T-helper 2 cell treated with Interferon-gamma antibody and Interleukin-4, amounts not matched to agents 5 μg/mL and 100 μg/mL, for 36 hours (primary cell): ENCODE measurements at places on chromosomes 13 and 19.
A peak's percentile ranks its signal among the peaks of the same experiment; 100 is the strongest.

- DNase-seq, result peak; percentile 57
Measured at GRCh38 chr19:4172861-4173473, 9.4 kb downstream of the SIRT6 start.

GRCh38 chr13:19345158-19345557 is 163.5 kb upstream of the TUBA3C start:
- DNase-seq, result no peak

GRCh38 chr13:101523154-101524131 is 71.0 kb downstream of the ITGBL1 start:
- DNase-seq, result no peak

DNA sequence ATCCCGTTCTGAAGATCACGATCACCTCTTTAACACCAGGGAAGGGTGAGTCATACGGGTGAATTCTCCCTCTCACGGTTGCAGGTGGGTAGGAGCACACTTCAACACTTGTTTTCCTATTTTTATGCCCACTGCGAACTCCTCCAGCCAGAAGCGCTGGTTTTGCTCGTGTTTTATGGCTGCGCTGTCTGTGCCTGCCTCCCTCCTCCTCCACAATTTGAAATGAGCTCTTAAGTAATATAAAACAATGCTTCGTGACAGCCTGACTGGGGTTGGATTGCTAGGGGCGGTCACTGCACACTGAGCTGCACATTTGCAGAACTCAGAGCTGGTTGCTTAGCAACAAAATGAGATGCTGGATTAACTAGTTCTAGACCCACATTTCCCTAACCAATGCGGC is 12.9 kb downstream of the CCDC70 start:
- no peak for DNase-seq

GRCh38 chr19:17394891-17395415 is 957 bp upstream of the CCDC194 start:
- DNase-seq, result peak; percentile 48

DNA sequence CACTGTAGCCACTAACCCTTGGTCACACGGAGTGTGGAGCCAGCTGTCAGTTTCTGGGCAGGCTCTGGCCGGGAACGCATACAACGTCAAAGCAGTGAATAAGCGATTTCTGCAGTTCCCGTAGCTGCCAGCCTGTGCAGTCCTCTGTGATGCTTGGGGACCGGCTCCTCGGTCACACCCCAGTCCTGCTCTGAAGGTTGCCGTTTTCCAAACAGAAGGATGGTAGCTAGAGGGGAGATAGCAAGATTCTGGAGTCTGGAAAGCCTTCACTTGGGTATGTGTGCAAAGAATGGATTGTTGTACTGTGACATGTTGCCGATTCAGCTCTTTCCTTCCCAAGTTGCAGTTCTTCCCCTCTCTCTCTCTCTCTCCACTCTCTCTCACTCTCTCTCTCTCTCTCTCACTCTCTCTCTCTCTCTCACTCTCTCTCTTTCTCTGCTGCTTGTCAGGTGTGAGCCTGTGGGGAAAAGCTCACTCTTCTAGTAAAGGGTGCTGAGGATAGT is 38.7 kb upstream of the C1QTNF9 start:
- peak; percentile 59 for DNase-seq

- no peak for DNase-seq
Measured at GRCh38 chr13:95524264-95524901, 28.1 kb upstream of the CLDN10 start.

DNA sequence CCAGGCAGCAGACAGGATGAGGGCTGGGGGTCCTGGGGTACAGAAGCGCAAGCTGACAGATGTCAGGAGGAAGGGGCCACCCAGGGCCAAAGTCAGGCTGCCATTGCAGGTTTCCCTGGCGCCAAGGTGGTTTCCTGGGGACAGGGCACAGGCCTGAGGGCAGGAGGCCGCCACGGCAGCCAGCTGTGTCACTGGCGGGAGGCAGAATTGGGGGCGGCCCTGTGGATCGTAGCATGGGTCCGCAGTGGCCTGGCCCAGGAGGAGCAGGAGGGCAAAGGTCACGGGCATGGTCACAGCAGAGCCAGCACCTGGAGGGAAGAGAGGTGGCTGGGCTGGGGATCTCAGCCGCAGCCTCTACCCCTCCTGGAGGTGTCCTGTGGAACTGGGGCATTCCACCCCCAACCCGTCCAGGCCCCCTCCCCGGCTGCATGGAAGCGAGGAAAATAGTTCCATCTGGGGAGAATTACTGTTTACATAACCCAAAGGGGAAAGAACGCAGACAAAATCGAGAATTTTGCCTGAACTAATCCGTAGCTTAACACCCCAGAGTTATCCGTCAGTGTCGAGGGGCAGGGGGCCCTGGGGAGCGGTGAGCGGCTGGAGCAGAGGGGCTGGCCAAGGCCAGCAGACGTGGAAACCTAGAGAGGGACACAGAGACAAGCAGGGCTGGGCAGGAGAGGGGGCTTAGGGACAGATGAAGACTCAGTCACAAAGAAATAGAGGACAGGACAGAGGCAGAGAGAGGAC is 1.9 kb downstream of the NTN5 start:
- DNase-seq, result no peak

- DNase-seq, result peak; percentile 52
Measured at GRCh38 chr19:6551607-6552450, 21.0 kb downstream of the TNFSF9 start.

DNA sequence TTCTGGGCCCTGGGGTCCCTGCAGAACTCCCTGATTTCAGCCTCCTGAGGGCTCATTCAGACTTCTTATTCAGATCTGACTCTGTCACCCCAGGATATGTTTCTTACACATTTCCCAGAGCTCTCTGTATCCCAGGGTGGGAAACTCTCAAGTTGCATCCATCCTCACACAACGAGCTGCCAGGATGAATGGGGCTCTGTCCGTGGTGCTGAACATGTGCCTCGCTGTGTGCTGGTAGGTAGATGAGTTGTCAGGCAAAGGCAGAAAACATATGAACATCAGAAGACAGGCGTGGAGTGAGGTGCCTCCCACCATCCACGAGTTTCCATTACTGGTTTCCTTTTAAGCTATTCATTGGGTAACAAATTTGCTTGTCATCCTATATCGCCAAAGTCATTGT is 11.4 kb upstream of the IGFL1 start:
- DNase-seq, result peak; percentile 15

GRCh38 chr13:32790731-32791130 is 204.5 kb downstream of the PDS5B start:
- no peak for DNase-seq

DNA sequence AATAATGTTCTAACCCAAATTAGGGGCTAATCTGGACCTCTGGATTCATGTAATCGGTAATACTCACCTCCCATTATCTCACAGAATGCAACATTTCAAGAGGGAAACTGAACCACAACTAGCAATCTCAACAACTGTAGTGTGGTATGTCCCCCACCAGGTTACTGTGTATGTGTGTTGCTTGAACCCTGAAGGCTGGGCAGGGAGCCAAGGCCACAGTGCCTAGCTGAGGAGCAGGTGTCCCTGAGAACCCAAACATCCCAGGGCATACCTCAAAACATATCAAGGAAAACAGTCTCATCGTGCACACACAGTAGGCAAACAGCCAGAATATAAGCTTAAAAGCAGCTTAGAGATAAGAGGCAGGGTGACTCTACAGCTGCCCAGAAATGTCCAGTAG is 20.5 kb upstream of the NEK3 start:
- DNase-seq, result no peak

DNA sequence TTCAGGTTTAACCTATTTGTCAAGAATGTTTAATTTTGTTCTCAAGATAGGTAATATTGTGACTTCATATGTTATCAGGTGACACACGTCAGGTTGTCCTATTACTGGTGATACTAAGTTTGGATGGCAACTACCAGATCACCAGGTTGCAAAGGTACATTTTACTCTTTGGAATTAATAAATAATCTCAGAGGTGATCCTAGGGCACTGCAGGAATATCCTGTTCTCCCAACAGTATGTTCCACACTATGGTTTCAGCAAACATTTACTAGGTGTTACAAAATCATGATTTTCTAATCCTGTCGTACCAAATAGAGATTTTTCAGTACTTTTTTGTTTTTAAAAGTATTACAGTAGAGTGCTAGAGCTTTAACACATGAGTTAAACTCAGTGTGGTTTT is 29.3 kb upstream of the MYCBP2 start:
- DNase-seq, result no peak

DNA sequence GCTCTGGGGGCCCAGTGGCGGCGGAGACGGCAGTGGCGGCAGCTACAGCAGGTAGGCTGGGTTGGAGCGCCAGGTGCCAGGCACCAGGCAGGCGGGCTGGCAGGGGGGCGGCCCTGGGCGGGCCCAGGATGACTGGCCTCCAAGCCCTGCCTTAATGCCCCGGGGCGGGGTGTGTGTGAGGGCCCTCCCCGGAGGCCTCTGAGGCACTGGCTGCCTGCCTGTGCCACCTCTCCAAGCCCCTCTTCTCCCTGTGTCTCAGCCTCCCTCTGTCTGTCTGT is at the start of gene KLK11:
KLK11 (minus strand) TSS at position 63 of the 278 bp plus-strand sequence. CDS start 985 bp downstream, outside the sequence.
- no peak for DNase-seq

GRCh38 chr19:17112271-17112670 is 36.7 kb downstream of the MYO9B start:
- DNase-seq, result no peak

DNA sequence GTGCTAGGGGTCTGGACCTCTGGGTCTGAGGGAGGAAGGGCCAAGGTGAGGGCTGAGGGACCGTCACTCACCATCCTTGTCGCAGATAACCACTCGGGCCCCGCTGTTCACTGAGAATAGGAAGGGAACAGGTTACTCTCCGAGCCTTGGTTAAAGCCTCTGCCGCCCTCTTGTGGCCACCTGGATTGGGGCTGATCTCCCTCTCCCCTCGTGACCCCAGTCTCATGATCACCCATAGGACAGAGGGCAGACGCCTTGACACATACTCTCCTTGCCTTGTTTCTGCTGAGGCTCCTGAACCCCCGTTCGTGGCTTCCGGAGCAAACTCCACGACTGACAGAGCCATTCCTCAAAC is 580 bp downstream of the HSD17B14 start:
- peak; percentile 87 for DNase-seq

DNA sequence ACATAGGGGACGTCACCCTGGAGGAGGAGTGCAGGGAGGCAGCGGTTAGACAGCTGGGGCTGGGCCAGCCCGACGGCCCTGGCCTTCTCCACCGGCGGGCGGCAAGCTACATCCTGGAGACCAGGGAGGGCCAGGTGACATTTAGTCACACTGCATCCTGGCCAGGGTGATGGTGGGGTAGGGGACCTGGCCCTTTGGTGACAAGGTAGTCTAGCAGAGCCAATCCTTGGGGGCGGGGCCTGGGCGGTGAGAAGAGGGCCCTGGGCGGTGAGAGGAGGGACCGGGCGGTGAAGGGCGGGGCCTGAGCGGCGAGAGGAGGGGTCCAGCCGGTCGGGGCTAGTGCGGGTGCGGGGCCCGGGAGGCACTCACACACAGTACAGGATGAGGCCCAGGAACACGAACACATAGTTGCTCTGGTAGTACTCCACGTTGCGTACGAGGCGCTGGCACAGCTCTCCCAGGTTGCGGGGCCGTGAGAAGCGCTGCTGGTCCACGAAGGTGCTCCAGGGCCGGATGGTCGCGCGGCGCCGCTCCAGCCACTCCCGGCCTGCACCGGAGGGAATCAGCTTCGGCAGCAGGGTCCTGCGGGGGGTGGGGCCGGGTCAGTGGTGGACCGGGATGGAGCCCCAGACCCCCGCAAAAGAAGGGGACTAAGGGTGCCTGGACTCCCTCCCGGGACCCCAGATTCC is 610 bp downstream of the RABAC1 start:
- peak; percentile 84 for DNase-seq

- DNase-seq, result peak; percentile 44
Measured at GRCh38 chr19:50909240-50910070, 1.7 kb downstream of the KLK4 start.
